CD4-positive, alpha-beta T cell treated with Interferon gamma for 1 hour (primary cell): ENCODE measurements at places on chromosomes 12 and 14.

DNA sequence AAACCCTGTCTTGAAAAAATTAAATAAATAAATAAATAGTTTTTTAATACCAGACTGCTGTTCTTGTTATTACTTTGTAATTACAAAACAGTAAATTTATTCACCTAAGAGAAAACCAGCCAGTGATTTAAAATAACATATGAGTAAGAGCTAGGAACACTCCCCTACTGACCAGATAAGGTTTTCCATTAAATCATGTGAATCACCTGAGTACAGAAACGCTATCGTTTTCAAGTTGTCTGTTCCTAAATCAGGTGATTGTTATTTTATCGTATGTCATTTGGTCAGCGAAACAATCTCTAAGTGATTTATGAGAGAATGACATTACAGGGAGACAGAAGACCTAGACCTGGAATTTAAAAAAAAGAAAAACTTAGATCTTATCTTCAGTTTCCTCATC, 47.3 kb downstream of the RPS29 start:
- no peak for DNase-seq

DNA sequence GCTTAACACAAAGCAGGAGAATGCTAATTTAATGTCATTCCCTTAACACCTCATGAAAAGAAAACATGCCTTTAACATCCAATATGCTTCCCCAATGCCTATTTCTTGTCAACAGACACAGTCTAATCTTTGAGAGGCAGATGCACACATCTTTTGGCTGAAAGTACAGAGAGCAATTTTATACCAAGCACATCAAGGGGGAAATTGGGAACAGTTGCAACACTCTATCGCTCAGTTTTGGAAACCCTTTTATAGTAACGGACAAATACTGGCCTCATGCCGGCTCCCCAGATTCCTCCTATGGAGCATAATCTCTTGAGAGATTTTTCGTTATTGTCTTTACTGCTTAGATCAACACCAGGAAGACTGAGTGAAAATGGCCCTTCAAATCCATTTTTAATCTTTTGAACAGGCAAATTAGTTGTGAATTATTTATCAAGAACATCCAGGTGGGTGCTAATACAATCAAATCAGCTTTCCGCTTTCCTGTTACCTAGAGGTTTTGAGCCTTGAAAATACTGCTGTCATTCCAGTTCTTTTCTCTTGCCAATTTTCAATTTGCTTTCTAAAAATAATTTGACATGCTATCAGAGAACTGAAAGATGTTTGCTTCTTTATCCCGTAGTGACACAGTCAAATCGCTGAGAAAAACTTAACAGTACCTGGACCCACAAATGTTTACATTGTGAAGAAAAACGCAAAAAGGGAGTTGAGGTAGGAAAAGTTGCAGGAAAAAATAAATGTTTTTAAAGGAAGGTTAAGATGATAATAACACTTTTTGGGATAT, 60.7 kb upstream of the CAND1 start:
- DNase-seq: no peak

DNA sequence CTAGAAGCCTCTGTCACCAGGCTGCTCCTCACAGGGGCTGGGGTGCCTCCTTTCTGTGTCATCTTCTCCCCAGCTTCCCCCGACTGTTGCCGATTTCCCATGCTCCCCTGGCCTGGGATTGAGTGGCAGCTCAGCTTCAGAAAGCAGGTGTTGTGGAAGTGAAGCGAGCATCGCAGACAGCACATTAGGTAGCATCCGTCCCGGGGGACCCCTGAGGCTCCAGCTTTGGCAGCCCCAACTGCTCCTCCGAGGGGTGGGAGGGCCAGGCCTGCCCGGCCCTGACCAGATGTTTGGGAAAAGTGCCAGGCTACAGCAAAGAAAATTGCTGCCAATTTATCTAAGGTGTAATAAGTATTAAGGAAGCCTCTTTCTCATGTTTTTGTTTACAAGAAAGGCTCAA, 1045.6 kb downstream of the BCL11B start:
- DNase-seq: no peak

DNA sequence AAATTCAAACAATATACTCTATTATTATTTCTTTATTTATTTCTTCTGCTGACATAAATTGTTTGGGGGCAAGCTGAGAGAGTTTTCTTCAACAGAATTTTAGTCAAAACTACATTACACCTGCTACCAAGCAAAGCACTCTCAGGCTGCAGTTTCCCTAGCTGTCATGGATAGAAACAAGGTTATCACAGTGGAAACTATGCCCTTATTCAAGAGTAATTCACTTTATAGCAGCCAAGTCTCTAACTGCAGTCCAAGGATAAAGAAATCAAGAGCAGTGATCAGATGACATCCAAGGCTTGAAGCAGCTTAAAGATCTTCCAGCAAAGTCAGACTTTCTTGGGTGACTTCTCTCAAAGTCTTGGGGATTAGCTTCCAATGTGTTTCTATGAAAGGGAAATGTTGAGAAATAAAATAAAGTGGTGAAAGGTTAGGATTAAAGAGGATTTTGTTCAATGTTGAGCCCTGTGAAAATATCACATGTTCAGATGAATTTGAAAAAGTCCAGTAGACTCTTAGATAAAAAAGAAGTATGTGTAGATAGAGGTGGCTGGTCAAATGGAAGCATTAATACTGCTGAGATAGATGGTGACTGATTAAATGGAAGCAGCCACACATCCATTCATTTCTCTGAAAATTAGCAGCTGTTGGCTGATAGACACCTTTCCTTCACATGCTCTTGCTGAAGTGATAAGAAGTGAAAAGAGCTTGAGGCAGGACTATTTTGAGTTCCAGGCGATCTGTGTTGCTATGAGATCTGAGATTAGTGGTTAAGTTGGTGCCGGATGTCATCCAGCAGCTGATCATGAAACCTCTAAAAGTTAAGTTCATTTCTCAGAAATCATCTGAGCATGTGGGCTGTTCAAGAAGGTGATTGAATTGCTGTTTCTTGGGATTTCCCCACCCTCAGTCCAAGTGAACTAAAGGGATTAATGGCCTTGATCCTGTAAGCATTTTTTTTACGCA, 257.8 kb upstream of the BTG1 start:
- DNase-seq: peak; percentile 82

DNA sequence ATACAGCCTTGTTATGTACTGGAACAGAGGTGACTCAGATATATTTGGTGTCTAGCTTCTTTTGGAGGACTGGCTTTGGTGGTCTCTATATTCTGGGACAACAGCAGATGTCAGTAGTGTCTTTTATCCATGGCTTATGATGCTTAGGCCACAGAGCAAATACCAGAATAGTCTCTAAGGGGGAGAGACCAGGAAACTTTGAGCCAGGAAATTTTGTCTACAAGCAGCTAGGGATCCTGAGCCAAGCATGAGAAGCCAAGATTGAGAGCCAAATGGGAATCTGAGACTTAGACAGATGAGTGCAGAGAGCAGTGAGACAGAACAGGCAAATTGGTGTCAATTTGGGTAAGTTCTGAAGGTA, 28.4 kb upstream of the PTPRR start:
- DNase-seq: no peak

DNA sequence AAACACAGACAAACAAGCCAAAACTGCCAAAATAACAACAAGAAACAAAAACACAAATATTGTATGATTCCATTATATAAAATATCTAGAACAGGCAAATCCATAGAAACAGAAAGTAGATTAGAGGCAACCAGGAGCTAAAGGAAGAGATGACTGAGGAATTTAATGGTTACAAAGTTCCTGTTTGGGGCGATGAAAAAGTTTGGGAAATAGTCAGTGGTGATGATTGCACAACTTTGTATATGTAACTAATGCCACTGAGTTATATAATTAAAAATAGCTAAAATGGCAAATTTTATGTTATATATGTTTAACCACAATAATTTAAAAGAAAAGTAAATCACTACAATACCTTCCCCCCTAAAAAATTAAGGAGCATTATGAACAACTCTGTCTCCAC, 24.5 kb downstream of the GNPTAB start:
- no peak for DNase-seq

DNA sequence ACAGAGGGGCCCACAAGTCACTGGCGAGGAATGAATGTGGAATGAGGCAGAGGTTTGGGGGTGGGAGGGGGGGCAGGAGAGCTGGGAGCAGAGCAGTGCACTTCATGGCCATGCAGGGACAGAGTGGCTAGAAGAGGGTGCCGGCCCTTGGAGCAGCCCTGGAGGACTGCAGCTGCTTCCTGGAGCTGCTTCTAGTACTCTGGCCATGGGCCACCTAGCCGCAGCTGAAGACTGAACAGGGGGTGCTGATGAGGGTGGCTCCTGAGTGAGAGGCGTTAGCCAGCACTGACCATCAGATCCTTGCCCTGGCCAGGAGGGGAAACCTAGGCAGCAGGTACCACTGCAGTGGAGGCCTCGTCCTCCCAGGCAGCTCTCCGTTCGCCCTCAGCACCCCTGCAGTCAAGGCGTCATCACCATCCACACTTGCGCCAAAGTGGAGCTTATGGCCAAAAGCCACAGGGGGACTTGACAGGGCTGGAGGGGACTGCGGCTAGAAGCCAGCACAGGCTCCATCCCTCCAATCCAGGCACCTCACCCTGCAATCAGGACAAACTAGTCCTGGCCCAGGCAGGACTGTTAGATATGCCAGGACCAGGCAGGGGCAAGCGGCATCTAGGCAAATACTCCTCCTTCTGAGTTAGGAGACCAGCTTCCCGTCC, 16.4 kb downstream of the OTUB2 start:
- DNase-seq: no peak

- no peak for DNase-seq
Measured at GRCh38 chr14:102194856-102195255, 55.2 kb downstream of the WDR20 start.

DNA sequence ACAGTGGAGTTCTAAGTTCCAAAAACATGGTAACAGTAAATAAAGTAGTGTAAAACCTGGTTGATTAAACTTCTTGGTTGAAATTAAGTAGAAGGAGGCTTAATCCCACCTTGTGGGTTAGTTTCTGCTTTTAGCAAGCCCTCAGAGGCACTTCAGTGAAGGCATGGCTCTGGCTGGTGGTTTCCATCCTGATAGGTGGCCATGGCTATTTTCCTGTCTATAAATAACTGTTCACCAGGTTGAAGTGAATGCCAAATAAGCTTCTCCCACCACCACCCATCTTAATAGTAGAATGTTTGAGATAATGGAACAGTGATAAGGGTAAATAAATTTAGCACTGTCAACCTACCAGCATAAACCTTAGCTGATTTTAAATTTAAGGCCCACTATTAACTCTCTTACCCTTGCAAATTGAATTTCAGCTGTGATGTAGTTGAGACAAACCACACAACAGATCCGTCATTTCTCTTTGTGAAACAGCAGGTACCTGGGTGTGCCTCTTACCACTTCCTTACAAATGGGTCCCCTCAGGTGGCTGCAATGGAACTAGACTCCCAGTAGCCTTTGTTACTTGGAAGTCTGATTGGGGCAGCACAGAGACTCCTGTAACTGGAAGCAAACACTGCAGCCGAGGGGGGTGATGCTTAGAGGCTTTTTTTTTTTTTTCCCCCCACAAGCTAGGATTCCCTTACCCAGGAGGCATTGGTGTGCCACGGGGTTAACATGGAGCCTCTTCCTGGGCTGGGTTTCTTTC, 41.4 kb downstream of the DAAM1 start:
- no peak for DNase-seq

- no peak for DNase-seq
Measured at GRCh38 chr12:91680864-91681263, 464.8 kb downstream of the BTG1 start.

DNA sequence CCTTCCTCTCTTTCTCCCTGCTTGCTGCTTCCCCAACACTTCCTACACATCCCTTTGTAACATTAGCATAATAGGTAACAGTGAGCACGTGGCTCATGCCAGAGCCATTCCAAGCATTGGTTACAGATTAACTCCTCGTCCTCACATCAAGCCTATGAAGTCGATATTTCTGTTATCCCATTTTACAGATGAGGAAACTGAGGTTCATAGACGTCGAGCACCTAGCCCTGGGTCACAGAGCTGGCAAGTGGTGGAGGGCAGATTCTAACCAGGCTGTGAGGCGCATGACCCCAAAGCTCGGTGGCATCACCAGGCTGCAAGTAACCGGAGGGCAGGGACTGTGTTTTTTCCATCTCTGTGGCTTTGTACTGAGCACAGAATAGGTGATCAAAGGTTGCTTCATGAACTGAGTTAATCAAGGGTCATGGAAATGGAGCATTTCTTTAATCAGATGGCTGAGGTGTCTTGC, 5.7 kb upstream of the SERPINA1 start:
- DNase-seq: no peak

GRCh38 chr14:27078191-27078590, 480.4 kb upstream of the NOVA1 start:
- no peak for DNase-seq

DNA sequence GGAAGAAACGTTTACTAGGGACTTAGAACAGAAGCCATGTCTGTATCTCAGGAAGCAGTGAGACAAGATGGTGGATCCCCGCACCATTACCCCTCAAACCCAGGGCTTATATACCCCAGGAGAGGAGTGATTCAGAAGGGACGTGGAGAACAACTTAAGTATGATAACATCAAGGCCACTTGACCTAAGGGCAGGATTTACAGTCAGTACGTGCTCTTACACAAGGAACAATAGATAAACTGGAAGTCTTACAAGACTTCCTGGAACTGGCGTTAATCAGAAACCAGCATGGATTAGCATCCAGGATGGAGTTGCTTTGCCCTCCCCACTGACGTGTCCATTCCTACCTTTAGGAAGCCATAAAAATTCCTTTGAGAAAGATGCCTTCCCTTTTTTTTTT, 8.6 kb upstream of the ETFBKMT start:
- DNase-seq: no peak

DNA sequence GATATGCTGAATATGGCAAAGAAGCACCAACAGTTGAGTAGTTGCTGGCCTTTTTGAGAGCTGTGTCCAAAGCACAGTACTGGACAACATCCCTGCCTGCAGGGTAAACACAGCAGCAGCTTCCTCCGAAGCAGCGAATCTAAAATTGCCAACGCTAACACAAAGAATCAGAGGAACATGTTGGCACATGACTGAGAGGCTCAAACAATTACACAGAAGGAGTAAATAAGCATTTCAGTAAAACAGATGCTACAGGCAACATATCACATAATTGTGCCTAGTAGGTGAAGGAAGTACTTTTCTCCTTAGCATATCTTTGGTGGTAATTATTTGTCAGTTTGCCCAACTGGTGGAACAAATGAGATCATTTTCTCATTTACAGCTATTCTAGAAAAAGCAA, 52.1 kb downstream of the KICS2 start:
- no peak for DNase-seq

DNA sequence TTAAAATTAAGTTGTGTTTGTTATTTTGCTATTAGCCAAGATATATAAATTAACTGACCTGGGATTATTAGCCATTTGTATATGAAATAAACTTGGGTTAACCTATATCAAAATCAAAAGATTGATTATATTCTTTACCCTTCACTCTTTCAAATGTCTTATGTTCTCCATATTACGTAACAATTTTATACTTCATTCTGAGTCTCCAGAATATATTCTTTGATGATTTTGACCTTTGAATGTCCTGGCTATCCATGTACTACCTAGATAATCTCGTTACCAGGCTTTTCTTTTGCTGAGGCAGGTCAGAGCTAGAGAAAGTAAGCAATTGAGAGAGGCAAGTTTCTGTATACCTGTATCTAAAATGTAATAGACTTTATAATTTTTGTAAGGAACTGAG, 3.6 kb downstream of the PPM1A start:
- DNase-seq: no peak

GRCh38 chr14:99568567-99569560, 35.1 kb downstream of the CCDC85C start:
- DNase-seq: no peak
